Activated T-helper 1 cell treated with anti-CD3 and anti-CD28 coated beads, Interleukin-2, amount 50 U/mL, for 16 hours (primary cell): ENCODE measurements at places on chromosomes 13 and 19.

GRCh38 chr19:29525901-29526729, at the start of gene VSTM2B:
Gene VSTM2B (plus strand): TSS chr19:29525994. CDS start chr19:29526584, 590 bp downstream.
- DNase-seq = no peak

DNA sequence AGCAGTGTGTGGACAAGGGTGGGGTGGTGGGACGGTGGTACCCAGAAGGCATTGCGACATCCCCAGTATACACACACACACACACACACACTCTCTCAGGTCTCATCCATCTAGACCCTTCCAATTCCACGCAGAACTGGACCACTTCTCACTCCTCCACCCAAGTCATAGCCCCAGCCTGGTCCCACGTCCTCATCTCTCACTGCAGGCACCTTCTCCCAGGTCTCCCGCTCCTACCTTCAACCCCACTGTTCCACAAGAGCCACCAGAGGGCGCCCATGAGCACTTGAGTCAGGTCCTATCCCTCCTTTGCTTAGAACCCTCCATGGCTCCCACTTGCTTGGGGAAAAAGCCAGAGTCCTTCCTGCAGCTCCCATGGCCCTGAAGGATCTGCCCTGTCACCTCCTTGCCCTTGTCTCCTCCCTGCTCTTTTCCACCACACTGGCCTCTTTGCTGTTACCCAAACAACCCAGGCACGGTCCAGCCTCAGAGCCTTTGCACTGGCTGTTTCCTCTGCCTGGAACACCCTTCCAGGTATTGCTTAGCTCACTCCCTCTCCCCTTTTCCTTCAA, 62.6 kb downstream of the IER2 start:
- peak; percentile 59 for DNase-seq

DNA sequence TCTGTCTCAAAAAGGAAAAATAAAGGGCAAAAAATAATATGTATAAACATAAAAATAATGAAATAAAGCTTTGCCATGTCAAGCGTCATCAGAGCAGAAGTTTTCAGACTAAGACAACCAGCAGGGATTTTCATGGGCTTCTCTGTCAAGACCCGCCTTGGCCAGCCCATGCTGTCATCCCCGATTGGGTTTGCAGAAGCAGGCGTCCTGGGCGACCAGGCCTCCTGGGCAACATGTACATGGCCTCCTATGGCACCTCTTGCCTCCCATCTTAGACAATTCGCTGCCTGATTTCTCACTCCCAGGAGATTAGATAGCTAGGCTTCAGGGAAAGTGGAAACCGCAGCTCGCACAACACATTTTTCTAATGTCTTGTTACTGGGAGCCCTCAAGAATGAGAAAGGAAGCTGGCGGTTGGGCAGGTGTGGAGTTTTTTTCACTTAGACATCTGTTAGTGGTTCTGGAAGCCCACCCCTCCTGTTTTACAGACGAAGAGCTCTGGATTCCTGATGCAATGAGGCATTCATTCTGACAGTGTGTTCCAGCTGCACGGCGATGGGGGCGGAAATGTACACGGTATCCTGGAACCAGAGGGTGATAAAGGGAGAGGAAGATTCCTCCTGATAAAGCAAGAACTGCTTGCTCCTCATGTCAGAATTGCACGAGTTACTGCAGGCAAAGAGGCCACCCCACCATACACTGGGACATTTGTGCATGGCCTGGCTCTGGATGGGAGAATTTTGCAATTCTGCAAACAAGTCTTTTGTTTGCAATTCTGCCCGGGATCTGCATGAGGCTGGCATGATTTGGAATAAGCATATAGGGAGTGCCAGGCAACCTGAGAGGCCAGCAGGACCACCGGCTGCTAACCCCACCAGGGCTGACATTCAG, 47.4 kb upstream of the KATNAL1 start:
- no peak for DNase-seq

- DNase-seq = no peak
Measured at GRCh38 chr19:32773126-32773525, 53.6 kb downstream of the TDRD12 start.

DNA sequence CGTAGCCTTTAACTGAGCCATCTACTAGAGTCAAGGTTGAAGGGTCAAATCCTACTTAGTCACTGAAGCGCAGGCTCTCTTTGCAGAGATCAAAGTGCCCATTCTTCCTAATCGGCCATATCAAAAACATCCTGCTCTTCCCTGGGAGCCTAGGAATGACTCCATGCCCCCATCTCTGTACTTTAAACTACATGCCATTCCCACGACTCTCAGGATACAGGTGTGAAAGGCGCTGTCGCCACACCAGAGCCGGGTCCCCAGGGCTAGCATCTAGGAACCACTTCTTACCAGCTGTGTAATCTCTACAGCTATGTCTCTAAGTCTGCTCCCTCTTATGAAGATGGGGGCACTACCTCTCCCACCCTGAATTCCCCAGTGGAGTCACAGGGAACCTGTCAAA, 22.3 kb downstream of the IRS2 start:
- DNase-seq = no peak

DNA sequence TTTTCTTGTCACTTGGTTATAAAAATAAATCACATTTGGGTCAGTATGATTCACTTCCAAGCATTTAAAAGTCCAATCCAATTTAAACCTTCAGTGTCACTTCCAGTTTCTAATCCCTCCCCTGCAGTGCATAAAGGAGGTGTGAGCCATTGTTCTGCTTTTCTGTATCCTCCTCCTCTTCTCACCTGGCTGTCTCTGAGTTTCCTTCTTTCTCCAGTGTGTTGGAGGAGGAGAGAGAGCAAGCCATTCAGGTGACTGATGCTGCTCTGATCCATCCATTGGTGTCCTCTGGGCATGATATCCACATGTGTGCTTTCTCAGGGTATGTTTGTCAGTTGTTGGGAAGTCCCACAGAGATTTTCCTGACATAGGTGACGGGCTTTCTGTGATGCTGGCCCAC, 1.2 kb downstream of the NUDT15 start:
- DNase-seq = no peak

DNA sequence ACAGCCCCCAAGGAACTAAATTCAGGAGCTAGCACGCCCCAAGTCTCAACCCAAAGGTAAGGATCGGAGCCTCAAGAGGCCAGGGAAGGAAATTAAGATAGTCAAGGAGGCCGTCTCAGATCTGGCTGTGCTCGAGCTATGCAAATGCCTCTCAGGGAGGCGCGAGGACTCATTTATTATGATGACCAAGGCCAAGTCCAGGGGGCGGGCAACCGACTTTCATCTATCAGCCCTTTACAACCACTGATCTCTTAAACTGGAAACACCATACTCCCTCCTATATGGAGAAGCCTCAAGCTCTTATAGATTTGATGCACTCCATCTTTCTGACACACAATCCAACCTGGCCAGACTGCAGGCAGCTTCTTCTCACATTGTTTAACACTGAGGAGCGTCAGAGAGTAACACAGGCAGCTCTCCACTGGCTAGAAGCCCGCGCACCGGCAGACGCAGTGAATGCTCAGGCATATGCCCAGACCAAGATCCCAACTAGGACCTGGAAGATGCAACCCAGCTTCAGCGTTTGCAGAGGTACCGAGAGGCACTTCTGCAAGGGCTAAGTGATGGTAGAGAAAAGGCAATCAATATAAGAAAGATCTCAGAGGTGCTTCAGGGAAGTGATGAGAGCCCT, 9.6 kb upstream of the SLC15A1 start:
- DNase-seq = no peak

- DNase-seq = no peak
Measured at GRCh38 chr13:102466610-102467190, 64.9 kb upstream of the FGF14 start.

GRCh38 chr19:24046550-24046949, 40.4 kb upstream of the ZNF254 start:
- DNase-seq = no peak

- no peak for DNase-seq
Measured at GRCh38 chr19:44072543-44073401, 813 bp downstream of the ZNF284 start.

GRCh38 chr13:23980160-23980551, 82.9 kb upstream of the C1QTNF9B start:
- DNase-seq = peak; percentile 72

- no peak for DNase-seq
Measured at GRCh38 chr19:44718441-44719261, 19.7 kb downstream of the CEACAM16 start.

DNA sequence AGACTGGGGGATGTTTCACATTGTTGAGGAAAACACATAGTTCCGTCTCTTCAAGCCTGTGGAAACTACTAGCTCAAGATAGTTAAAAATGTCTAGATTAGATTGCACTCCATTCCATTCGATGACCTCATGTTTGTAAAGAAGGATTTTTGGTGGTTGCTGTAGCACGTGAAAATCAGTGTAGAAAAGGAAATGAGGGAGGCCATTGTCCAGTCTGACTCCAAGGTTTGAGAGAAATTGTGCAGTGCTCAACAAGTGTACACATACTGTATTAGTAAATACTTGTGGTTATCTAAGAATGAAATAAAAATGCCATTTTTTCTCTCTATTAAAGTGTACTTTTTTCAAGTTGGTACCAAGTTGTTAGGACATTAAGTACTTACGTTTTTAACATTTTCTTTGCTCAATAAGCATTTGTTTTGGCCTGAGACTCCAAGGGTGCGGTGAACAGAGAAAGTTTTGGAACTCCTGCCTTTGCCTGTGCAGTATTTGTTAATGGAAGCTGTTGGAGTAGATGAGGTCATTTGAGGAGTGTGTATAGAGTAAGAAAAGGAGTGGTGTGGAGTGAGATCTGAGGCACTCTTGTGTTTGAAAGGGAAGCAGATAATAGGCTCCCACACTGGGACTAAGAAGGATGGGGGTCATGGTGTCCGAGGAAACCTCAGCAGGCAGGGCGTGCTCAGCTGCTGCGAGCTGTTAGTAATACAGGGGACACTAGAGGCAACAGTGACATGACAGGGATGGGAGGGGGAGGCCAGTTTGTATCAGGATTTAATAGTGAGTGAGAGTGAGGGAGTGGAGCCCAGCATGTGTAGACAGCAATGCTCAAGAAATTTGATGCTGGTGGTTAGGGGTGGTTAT, 4.4 kb downstream of the WASF3 start:
- DNase-seq = no peak

GRCh38 chr19:48999481-49000325, 6.0 kb downstream of the RUVBL2 start:
- DNase-seq = peak; percentile 57

DNA sequence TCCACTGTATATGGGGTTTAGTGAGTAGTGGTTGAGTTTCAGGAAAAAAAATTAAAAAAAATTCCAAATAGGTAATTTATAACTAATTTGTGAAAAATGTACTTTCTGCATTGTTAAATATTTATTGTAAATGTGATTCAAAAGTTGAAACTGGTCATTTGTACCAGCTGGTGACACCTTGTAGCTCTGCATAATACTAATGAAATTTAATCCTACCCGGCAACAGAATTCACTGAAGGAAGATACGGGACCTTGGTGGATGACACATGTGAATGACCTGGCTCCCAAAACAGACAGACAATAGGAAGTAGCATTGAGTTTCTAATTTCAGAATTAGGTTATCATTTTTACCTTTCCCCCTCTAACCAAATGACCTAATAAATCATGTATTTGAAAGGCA, 73.8 kb downstream of the SLITRK6 start:
- no peak for DNase-seq

DNA sequence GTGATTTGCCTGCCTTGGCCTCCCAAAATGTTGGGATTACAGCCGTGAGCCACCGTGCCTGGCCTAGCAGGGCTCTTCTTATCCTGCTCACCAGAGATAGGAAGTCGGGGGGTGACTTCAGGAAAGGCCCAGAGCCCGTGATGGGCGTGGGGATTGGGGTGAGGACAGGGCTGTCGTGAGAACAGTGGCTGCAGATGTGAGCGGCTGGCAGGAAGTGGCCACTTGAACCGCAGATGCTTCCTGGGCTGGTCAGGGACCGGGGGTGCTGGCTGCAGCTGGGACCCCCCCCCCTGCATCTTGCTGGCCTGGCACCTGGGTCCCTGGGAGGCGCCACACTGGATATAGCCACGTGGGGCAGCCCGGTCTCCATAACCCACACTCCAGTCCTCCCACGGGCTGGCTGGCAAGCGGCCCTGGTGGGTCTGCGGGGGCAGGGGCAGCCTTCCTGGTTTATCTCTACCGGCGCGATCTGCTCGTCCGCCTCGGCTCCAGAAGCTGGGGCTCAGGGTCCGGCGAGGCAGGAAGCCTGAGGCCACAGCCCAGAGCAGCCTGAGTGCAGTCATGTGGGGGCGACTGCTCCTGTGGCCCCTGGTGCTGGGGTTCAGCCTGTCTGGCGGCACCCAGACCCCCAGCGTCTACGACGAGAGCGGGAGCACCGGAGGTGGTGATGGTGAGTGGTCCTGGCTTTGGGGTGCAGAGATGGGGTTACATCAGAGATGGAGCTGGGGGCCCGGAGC, at the start of gene F2RL3:
Gene F2RL3, plus strand, starts transcription at position 371 of the 737 bp plus-strand sequence. Its CDS starts 191 bp downstream, at position 562.
- DNase-seq = no peak

DNA sequence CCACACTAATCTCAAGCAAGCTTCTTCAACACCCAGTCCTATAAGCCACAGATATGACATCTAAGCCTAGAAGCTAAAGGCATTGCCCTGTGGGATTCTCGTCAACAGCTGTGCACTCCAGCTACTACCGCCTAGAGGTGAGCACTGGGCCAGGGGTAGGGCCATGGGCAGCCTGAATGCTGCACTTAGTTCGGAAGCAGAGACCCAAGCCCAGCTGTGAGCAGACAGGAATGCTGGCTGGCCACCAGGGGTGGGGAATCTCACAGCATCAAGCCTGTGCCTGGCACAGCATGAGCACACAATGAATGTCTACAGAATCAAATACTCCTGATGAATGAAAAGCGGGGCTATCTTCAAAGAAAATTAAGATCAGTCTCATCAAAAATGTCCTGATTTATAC, 167.5 kb upstream of the UBL3 start:
- DNase-seq = no peak

DNA sequence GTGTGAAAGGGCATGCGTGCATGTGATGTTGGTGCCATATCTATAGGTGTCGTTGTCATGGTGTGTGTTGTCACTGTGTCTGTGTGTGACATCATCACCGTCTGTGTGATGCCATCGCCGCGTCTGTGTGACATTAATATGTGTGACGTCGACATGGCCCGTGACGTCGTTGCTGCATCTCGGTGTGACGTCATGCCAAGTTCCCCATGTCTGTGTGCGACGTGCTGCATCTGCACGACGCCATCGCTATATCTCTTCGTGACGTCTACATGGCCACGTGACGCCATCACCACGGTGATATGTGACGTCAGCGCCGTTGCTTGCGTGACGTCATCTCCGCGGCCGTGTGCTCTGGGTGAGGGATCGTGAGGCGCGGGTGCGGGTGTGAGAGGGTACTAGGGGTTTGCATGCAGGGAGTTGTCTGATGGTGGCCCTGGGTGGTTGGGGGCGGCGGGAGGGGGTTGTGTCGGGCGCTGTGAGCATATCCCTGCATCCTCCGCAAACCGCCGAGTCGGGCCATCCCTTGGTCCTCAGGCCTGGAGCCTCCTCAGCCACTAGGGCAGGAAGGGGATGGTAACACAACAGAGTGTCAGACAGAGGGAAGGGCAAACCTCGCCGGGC, 14.6 kb downstream of the GTPBP3 start:
- no peak for DNase-seq
